ENCODE measurements at places on chromosomes 4 and X.

- DNase-seq = no peak
Measured at GRCh38 chr4:82201805-82202641, 171.8 kb downstream of the HNRNPD start.

GRCh38 chr4:98571161-98571786, 87.1 kb downstream of the TSPAN5 start:
- DNase-seq = no peak

- DNase-seq = no peak
Measured at GRCh38 chr4:140284456-140284855, 89.0 kb upstream of the SCOC start.

- DNase-seq = no peak
Measured at GRCh38 chrX:140467211-140467610, 37.7 kb downstream of the SOX3 start.

DNA sequence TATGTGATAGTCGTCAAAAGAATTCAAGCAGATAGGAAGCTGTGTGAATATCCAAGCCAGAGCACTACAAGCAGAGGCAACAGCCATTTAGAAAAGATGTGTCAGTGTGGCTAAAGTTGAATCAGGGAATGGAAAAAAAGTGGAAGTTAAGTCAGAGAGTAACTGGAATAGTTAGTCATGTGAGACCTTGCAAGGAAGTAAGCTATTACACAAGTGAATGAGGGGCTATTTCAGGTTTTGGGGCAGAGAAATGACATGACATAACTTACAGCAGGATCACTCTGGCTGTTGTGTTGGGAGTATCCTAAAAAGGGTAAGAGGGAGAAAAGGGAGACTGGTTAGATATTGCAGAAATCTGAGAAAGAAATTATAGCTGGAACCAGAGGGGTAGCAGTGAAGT, 236.6 kb upstream of the PCDH18 start:
- no peak for DNase-seq

GRCh38 chr4:146029147-146029546, 90.5 kb upstream of the ZNF827 start:
- DNase-seq = no peak

All from caudate nucleus (tissue), 63 donors.